ENCODE measurements at places on chromosomes 3 and 15.
A peak's percentile ranks its signal among the peaks of the same experiment; 100 is the strongest.

GRCh38 chr3:71570546-71570945 lies 13.0 kb downstream of the FOXP1 start:
- DNase-seq: no peak

DNA sequence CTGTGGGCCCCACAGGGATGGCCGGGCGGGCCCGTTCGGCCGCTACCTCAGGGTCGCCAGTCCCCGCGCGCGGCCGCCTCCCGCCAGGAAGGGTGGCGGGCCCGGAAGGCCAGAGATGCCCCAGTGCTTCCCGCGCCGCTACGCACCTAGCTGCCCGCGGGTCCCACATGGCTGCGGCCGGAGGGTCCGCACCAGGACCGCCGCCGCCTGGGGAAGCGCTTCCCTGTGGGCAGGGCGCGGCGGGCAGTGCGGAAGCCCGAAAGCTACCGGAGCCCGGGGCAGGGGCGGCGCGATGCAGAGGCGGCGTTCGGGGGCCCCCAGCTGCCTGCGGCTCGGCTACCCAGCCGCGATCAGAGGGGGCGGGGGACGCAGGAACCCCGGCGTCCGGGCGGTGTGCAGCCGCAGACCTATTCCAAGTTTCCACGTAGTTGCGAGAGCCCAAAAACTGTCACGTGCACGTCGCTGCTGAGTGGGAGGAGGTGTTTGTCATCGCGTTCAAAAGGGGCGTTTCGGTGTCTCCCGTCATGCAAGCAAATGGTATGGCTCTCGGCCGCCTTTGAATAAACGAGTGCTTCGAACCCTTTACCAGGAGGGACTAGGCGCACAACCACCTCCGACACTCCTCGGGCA lies at the start of gene TRANK1:
TRANK1 (minus strand) TSS at position 414 of the 630 bp plus-strand sequence; CDS start at position 169, 245 bp downstream.
- peak; percentile 80 for DNase-seq

- DNase-seq: no peak
These were observed 87.7 kb downstream of the TGFBR2 start for GRCh38 chr3:30694148-30694547.

- no peak for DNase-seq
These were observed 73.8 kb downstream of the MCTP2 start for GRCh38 chr15:94305133-94305532.

GRCh38 chr3:77825001-77825827 lies 785.3 kb downstream of the ROBO2 start:
- DNase-seq: no peak

GRCh38 chr3:88713233-88713691 lies 394.2 kb upstream of the EPHA3 start:
- no peak for DNase-seq

DNA sequence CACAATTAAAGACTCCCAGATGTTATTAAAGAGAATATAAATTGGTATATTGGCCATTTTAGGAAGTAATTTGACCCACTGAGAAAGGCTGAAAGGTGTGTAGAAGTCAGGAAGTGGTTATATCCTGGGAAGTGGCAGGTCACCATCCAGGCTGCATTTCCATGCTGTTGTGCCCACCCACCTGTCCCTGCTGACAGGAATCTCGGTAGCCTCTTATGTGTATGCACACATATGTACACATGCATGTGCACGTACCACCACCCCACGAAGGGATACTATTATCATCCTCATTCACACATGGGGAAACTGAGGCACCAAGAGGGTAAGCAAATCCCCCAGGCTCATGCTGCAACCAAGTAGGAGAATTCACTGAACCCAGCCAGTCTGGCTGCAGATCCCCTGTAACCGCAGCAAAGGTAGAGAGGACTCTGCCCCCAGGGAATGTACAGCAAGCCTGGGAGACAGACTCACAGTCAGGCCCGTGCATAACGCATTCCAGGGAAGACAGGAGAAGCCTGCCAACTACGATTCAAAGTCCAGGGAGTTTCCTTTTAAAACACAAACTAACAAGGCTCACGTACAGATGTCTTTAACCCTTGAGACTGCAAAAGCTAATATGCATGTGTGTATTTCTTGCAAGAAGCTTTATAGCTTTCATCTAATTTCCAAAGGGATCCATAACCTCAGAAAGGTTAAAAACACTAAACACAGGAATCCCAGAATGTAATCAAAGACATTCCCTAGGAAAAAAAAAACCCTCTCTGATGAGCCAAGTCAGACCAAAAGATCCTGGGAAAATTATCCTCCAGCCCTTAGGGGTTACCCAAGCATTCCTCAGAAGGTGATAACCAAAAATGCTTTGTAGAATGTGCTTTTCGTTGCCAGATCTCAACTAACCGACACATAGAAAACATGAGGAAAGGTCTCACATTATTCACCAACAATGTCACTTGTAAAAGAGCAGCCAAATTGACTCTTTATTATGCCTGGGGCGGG lies 129.6 kb downstream of the ADAMTS17 start:
- DNase-seq: no peak

DNA sequence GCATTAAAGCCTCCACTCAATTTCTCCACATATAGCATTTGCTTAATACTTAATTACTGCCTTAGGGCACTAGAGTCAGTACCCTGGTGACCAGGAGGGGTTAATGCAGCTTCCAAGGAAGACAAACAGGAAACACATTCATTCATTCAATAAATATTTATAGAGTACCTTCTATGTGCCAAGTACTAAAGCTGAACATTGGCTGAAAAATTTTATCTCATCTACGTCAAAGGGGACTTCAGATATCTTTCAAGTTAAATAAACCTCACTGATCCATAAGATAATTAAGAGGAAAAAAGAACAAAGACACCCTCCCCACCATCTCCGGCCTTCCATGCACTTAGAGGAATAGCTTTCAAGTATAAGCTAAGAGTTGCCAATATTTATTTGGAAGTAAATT lies 156.9 kb upstream of the PRICKLE2 start:
- DNase-seq: no peak

GRCh38 chr15:73295630-73296286 lies 73.0 kb downstream of the HCN4 start:
- DNase-seq: no peak

GRCh38 chr3:6771171-6771570 lies 89.7 kb upstream of the GRM7 start:
- DNase-seq: no peak

GRCh38 chr15:61853195-61853594 lies 207.1 kb downstream of the VPS13C start:
- no peak for DNase-seq

- no peak for DNase-seq
These were observed 24.5 kb downstream of the DRD3 start for GRCh38 chr3:114154321-114154821.

- DNase-seq: no peak
These were observed 20.7 kb downstream of the GBE1 start for GRCh38 chr3:81740731-81741130.

GRCh38 chr15:67945951-67946700 lies 106.3 kb upstream of the RNU6-1 start:
- DNase-seq: no peak

DNA sequence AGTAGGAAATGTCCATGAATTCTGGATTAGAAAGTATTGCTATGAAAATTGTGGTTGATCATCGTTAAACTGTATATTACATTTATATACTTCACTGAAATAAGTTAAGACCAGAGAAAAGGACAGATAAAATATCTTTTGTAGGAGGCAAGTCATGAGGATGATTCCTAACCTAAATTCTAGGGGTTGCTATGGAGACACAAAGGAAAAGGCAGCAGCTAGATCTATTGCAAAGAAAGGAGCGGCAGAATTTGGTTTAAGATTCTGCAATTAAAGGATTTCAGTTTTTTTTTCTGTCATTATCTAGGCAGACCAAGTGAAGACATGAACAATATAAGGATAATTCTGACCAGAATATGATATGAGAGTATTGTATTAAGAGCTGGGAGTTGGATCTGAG lies 136.1 kb downstream of the CHL1 start:
- no peak for DNase-seq

- DNase-seq: no peak
These were observed 47.7 kb downstream of the ZBTB20 start for GRCh38 chr3:115099134-115099985.

GRCh38 chr3:94234177-94234788 lies 171.4 kb downstream of the NSUN3 start:
- DNase-seq: peak; percentile 19

- no peak for DNase-seq
These were observed 511.4 kb upstream of the MCTP2 start for GRCh38 chr15:93719921-93720351.

GRCh38 chr3:57017459-57017845 lies 43.0 kb upstream of the SPATA12 start:
- DNase-seq: no peak

DNA sequence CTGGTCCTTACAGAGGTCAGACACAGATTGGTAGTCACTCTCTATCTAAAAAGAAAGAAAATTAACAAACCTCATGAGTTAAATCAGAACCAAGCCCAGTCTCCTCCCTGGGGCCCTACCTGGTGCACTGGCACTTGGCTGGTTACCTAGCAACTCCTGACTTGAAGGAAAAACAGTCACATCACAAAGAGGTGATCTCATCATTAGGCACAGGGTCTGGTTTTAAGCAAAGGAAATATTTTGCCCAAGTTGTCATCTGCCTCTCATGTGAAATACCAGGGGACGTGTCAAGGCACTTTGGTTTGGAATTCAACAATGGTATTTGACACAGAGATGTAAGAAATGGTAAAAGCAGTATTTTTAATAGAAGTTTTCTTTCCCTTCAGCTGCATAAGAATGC lies 47.7 kb upstream of the FMN1 start:
- no peak for DNase-seq

GRCh38 chr15:98996169-98996568 lies 11.4 kb downstream of the PGPEP1L start:
- no peak for DNase-seq

GRCh38 chr15:32871883-32872282 lies 154.1 kb downstream of the GREM1 start:
- no peak for DNase-seq

DNA sequence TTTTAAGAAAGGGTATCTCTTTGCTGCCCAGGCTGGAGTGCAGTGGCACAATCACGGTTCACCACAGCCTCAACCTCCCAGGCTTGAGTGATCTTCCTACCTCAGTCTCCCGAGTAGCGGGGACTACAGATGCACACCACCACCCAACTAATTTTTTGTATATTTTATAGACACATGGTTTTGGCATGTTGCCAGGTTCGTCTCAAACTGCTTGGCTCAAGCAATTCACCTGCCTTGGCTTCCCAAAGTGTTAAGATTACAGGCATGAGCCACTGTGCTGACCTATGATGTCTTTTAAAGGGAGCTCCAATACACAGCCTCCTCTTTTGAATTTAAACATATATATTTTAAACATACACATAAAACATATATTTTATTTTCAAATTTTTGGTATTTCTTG lies 60.9 kb downstream of the SLC9C1 start:
- DNase-seq: no peak

DNA sequence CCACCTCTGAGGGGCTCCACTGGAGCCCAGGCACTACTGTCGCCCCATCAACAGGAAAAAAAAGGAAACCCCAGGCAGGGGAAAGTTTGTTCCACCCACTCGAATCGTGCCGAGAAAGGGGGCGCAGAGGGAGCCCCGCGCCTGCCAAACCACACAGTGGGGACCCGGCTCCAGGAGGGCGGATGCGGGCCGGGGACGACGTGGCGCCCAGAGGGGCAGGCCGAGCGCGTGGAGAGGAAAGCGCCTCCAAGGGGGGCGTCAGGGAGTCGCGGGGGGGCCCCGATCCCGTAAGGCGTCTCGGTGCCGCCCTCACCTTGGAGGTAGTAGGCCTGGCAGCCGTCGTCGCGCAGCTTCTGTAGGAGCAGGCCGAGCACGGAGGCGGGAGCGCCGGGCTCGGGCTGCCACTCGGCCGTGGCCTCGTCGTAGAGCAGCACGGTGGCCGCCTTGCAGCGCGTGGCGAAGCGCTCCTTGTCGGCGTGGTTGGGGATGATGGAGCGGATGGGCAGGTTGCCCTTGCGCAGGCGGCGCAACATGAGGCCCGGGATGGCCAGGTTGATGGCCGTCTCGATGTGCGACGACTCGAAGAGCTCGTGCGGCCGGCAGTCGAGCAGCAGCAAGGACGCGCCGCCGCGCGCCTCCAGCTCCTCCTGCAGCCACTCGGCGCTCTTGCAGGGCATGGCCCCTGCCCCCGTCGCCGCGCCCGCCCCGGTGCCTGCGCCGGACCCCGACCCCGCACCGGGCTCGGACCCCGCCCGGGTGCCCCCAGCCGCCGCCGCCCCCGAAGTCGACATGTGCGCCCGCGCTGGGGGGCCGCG lies 627 bp downstream of the DUSP7 start:
- DNase-seq: peak; percentile 75

DNA sequence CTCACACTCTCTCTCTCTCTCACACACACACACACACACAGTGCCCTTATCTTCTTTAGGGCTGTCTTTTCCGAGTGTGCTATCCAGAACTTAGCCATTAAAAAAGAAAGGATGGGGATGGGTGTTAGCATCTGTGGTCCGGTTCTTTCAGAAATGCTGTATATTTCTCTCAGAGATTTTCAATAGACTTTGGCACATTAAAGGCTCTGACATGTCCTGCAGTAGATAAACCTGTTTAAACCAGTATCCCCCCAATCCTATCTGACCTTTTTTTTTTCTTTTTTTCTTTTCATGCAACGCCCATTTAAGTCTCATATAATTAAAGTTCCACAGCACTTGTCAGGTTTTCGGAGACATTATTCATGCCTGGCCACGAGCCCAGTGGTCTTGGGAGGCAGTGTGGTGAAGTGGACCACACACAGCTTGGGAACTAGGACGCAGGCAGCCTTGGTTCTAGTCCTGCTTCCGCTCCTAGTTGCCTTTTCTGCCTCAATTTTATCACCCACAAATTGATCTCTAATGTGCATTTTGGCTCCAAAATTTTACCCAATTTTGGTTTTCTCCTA lies 13.3 kb downstream of the CAV3 start:
- DNase-seq: no peak

DNA sequence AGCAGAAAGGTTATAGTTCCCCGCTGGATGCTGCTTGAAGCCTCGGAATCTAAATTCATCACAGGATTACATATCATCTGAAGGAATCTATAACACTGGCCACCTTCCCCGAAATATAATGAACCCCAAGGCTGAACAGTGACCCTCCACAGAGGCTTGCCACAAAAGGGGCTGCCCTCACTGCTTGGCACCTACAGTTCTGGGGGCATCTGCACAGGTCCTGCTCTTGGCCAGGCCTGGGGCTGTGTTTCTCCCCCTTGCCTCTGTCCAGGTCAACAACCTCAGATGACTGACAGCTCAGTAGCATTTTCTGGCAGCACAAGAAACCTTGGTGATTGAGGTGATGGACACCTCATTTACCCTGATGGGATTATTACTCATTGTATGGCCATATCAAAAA lies 1.5 kb upstream of the ADAMTS17 start:
- no peak for DNase-seq

GRCh38 chr3:13308380-13308801 lies 111.7 kb downstream of the NUP210 start:
- peak; percentile 38 for DNase-seq

- no peak for DNase-seq
These were observed 52.6 kb downstream of the U2SURP start for GRCh38 chr3:143054011-143054410.

- no peak for DNase-seq
These were observed 6.2 kb downstream of the TSC22D2 start for GRCh38 chr3:150414258-150414657.

- peak; percentile 72 for DNase-seq
These were observed 32.2 kb upstream of the TRH start for GRCh38 chr3:129942296-129942695.

- DNase-seq: no peak
These were observed 8.3 kb upstream of the DNAJA4 start for GRCh38 chr15:78256044-78256437.

GRCh38 chr3:129632056-129632455 lies 25.6 kb upstream of the PLXND1 start:
- DNase-seq: no peak
